ENCODE measurements at places on chromosomes 7 and 10. TPM values are rescaled to one million over a fixed set of nuclear protein-coding genes. Genes with fewer than 3 reads are reported as not detected.

- no peak for DNase-seq
Measured at GRCh38 chr7:91468256-91468655, 204.0 kb downstream of the FZD1 start.

DNA sequence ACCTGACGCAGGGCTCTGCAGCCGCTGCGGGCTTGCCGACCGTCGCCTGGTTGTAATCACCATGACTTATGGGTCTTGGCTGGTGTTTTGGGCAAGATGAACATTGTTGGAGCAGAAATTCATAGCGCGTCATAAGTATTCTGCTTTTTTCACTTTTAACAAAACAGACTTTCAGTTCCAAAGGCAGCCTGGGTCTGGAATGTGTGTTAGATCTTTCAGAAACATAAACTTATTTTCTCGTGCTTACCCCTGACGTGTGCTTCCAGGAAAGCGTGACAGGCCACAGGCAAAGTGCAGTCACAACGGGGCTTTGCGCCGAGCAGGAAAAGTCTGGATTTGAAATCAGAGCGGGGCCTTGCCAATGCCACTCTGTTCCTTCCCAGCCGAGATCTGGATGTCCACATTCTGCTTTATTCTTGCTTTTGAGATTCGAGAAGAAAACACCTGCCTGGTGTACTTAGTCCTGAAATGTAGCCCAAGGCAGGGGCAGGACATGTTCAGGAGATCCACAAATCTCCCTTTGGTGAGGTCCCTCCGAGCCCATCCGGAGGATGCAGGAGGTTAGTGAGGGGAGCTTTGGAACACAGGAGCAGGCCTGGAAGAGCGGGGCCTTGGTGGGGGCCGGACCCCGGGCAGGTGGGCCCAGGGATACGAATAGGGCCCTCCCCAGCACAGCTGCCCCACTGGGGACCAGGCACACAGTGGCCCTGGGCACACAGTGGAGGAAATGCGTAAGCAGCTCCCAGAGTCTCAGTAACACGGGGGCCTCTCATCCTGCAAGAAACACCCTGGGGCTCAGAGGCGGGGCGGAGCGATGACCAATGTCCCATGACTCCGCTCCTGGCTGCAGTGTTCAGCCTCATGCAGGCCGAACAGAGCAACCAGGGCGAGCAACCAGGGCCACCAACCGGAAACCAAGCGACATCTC, 49.5 kb upstream of the EBF3 start:
- no peak for DNase-seq

DNA sequence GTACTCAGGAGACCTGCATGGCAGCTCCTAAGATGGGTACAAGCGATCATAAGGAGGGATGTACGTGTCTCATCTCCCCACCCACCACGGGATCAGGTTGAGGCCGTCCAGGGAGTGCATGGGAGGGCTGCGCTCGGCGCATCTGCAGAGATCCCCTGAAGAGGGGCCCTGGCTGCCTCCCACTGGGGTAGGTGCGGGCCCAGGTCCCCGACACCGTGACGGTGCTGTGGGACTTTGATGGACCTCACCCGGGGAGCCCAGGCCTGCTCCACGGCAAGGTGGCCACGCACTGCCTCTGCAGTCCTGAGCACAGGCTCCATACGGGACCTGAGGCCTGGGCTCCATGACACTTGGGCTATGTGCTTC, 12.7 kb downstream of the GET4 start:
- no peak for DNase-seq

GRCh38 chr7:97149843-97150242, 32.3 kb downstream of the SDHAF3 start:
- DNase-seq, result no peak

GRCh38 chr10:45557275-45557905, 115.2 kb downstream of the ZFAND4 start:
- no peak for DNase-seq

DNA sequence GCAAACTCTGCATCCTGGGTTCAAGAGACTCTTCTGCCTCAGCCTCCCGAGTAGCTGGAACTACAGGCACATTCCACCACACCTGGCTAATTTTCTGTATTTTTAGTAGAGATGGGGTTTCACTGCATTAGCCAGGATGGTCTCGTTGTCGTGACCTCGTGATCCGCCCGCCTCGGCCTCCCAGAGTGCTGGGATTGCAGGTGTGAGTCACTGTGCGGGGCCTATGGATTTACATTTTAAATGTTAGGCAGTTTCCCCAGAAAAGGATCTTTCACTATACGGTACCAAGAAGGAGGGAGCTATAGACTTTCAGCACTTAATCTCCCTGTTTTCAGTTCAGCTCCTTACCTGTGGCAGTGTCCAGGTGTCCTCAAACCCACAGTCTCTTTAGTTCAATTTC, 50.8 kb downstream of the SIRT1 start:
- DNase-seq, result no peak

DNA sequence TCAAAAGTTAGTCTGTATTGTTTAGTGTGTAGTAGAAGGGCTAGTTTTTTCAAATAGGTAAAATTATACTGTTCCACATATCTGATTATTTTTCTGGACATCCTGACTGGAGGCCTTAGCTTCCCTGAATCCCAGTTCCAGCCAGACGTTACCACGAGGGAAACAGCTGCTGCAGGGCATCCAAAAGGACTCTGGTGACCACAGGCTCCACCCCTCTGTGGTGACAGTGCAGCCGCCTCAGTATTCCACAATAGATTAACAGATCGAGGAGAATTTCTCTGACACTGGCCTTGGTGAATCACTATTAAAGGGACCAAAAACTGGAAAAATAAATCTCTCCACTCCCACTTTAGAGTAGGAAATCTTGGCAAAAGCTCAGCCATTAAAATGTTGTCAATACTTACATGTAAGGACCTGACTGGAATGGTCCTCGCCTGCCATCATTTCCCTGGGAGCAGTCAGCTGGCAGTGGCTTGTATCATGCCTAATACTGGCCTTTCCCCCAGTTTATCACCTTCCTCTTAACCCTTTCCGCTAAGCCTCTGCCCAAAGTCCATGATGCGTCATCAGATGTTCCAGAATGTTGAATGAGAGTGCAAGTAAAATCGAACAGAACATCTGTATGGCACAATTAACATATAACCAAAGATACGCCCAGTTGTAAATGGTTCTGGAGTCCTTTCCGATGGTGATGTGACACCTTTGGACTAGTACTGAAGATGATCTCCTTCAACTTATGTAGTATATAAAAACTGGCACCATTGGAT, 31.6 kb downstream of the ENO4 start:
- DNase-seq, result peak; percentile 14

- no peak for DNase-seq
Measured at GRCh38 chr7:140458201-140458600, 21.1 kb downstream of the MKRN1 start.

- no peak for DNase-seq
Measured at GRCh38 chr7:27553273-27553672, 109.4 kb downstream of the HIBADH start.

GRCh38 chr7:77543910-77544309, 6.8 kb downstream of the PTPN12 start:
- DNase-seq, result no peak

GRCh38 chr10:11754620-11755019, 12.4 kb downstream of the ECHDC3 start:
- no peak for DNase-seq

- no peak for DNase-seq
Measured at GRCh38 chr10:82942286-82943099, 1067.5 kb downstream of the NRG3 start.

GRCh38 chr10:69466689-69467088, 15.4 kb downstream of the TSPAN15 start:
- DNase-seq, result no peak

GRCh38 chr10:14032406-14032998, 298.2 kb downstream of the FRMD4A start:
- DNase-seq, result no peak

DNA sequence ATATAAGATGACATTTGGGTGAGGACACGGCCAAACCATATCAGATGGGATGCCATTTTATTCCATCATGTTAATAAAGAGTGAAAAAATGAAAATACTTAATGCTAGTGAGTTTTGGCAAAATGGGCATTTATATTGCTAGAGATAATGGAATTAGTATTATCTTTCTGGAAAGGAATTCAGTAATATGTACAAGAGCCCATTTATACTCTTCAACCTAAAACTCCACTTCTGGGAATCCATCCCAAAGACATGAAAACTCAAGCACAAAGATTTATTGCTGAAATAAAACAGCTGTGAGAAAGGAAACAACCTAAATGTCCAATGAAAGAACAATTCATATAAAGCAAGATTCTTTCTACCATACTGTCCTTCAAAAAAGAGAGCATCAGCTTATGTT, 96.0 kb upstream of the TMEM168 start:
- no peak for DNase-seq

DNA sequence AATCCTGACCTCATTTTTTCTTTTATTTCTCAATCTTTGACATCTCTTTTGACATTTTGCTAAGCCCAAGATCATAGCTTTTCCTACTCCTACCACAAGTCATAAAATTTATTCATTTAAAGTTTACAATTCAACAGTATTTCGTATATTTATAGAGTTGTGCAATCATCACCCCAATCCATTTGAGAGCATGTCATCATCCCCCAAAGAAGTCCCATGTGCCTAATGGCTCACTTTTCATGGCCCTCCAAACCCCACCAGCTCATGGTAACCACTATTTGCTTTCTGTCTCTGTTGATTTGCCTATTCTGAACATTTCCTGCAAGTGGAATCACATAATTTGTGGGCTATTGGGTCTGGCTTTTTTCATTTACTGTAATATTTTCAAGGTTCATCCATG, 52.5 kb upstream of the GLI3 start:
- DNase-seq, result no peak

DNA sequence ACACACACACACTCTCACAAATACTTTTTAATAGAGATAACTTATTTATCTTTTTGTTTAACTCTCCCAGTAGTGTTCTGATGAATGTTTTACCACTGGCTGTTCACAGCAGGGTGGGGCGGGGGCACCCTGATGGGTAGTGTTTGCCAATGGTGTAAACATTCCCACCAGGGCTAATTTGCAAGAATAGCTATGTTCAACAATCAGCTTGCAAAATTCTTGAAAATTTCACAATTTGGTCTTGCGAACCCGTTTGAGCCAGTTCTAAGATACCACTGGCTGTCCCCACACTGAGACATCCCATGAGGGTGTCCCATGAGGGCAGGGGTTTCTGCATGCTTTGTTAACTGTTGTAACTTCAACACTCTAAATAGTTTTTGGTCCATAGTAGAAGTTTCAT, 348.5 kb downstream of the CXCL12 start:
- DNase-seq, result no peak

- no peak for DNase-seq
Measured at GRCh38 chr7:71826141-71826540, 586.0 kb downstream of the CALN1 start.

- peak; percentile 60 for DNase-seq
Measured at GRCh38 chr10:59362959-59363381, 621 bp upstream of the FAM13C start.

GRCh38 chr10:44809647-44810046, 101.5 kb upstream of the TMEM72 start:
- DNase-seq, result no peak

DNA sequence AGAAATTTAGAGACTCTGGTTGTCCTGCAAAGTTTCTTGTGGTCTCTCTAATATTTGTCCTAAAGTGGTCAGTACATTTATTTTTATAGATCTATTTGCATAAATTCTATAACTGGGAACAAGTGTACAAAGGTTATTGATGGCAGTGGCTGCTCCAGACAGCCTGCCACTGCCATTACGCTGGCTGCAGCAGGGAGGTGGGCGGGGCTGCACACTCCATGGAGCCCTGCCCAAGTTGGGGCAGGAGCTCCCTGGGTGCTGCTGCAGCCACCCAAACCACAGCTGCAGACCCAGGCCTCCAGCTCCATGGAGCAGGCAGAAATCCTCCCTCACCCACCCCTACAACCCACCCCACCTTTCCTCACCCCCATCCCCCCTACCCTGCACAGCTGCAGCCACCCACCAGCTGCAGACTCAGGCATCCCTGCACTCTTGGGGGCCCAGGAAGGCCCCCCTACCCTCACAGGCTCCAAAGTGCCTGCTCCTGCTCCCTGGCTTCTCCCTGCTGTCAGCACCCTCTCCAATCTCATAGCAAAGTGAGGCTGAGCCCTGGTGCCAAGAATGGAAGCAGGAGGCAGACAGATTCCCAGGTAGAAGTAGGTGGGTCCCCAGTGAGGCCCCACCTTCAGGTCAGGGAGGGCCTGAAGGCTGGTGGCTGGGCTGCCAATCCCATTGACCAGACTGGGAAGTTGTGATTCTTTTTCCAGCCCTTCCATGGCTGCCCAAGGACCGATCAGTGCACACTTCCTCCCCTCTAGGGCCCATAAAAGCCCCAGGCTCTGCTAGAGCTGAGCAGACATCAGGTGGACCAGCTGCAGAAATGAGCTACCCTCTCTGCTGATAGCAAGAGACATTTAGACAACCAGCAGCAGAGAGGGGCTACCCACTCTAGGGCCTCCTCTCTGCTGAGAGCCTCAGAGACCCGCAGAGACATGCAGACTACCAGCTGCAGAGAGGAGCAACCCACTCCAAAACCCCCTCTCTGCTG, 4.8 kb upstream of the CYP3A43 start:
- peak; percentile 57 for DNase-seq

DNA sequence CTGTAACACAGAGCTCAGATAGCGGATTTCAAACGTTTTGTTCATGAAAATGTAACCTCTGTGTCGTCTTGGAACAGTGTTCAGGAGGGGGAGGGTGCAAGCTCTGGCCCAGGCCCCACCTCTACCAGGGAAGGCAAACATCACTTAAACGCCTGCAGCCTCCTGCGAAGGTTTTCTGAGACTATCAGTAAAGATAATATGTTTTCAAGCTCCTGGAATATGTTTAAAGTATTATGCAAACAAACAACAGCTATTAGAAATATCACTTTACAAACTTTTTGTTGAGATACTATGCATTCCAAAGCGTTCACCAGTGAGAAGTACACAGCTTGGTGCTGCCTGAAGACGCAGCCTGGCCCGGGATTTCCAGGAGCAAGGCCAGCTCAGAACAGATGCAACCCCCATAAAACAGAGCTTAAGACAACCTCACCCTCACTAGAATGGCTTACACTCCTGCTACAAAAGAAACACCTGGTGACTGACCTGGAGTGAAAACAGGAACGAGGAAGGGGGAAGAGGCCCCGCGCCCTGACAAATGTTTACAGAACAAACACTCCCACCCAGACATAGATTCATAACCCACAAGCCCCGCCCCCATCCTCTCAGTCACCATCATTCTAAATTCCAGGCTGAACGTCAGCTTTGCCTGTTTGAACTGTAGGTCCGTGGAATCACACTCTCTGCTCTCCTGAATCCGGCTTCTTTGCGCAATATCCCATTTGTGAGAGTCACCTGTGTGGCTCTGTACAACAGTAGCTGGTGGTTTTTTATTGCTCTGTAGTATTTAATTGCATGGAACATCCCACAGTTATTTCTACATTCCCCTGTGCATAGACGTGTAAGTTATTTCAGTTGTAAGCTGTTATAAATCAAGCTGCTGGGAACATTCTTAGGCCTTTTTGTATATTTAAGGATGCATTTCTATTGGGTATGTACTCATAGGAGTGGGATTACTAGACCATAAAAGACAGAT, 155.0 kb downstream of the PTPRN2 start:
- DNase-seq, result peak; percentile 82

GRCh38 chr7:151207804-151208203, 2.5 kb downstream of the H2BK1 start:
- DNase-seq, result no peak

LEP gene
- 10.8 TPM for total RNA-seq

MUC12 gene
- 90.2 TPM for total RNA-seq

TRPV5 gene
- not detected for total RNA-seq

OR9A2 gene
- not detected for total RNA-seq

FAM180A gene
- total RNA-seq, result not detected

FANK1 gene
- 5.6 TPM for total RNA-seq

CTAGE6 gene
- total RNA-seq, result not detected

ADAM22 gene
- total RNA-seq, result 5.6 TPM

LRRD1 gene
- total RNA-seq, result not detected

HYAL4 gene
- not detected for total RNA-seq

TRIM74 gene
- total RNA-seq, result not detected

FAM13C gene
- 6.0 TPM for total RNA-seq

GNB2 gene
- total RNA-seq, result 246 TPM

All from transverse colon (tissue), 4 donors.